ENCODE measurements at places on chromosomes 3 and 15. TPM values are rescaled to one million over a fixed set of nuclear protein-coding genes. Genes with fewer than 3 reads are reported as not detected.

MNS1 gene
- 1.1 TPM for total RNA-seq

LIPH gene
- 0.14 TPM for total RNA-seq

MAP2K1 gene
- 27.6 TPM for total RNA-seq

PDZRN3 gene
- 15.3 TPM for total RNA-seq
